Stimulated activated CD8-positive, alpha-beta memory T cell treated with anti-CD3 and anti-CD28 coated beads, Interleukin-2, amount 100 ng/mL, for 1 hour (primary cell): ENCODE measurements at places on chromosomes 2 and 18.

- DNase-seq, result no peak
Observed at GRCh38 chr2:134372611-134373131, 118.8 kb downstream of the MGAT5 start.

- no peak for DNase-seq
Observed at GRCh38 chr18:26574958-26575864, 26.9 kb upstream of the KCTD1 start.

- DNase-seq, result no peak
Observed at GRCh38 chr18:36066686-36067054, 689 bp downstream of the RPRD1A start.

- no peak for DNase-seq
Observed at GRCh38 chr18:13380691-13381070, 162.1 kb downstream of the LDLRAD4 start.
